ENCODE measurements at places on chromosomes 4 and X.

DNA sequence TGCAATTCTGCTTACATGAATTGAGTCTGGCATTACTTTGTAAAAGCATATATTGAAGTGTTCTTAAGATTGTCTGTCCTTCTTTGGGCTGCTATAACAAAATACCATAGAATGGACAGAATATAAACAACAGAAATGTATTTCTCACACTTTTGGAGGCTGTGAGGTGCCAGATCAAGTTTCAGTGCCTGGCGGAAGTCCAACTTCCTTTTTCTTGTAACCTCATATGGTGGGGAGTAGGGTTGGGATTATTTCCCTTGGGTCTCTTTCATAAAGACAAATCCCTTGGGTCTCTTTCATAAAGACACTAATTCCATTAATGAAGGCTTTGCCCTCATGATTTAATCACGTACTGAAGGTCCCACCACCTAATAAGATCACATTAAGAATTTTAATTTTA is 199.3 kb upstream of the GRID2 start:
- DNase-seq = no peak

- no peak for DNase-seq
Measured at GRCh38 chr4:177229331-177229730, 80.3 kb upstream of the NEIL3 start.

- no peak for DNase-seq
Measured at GRCh38 chr4:73426666-73427065, 9.4 kb upstream of the AFP start.

DNA sequence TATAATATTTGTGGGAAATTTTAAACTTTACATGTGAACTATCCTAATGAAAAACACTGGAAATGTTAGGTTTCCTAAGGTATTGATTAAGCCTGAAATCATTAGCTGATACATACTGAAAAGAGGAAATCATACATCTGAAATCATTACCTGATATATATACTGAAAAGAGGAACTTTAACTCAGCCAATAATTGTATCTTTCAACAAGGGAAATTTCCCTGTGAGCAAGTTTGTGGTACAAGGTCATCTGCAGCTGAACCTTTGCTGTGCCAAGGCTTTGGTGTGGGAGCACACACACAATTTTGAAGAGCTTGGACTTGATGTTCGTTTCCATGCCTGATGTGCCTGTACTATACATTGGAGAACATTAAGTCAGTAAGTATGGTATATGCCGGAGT is 131.9 kb upstream of the USP9X start:
- no peak for DNase-seq

DNA sequence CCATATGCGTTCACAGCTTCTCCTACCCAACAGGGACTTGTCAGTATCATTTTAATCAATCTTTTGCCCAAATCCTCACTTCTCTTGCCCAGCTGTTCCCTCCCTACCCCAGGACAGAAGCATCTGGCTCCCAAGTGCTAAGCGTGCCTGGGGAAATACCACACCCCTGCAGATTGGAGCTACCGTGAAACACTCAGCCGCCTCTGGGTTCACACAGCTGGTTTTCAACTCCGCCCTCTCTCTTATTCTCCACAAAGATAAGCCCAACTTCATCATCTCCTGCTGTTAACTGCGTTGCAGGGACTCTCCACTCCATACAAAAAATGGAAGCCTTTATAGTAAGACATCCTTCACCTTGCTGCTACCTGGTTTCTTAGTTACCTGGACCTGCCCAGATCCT is 147.3 kb upstream of the FTHL17 start:
- no peak for DNase-seq

GRCh38 chr4:81844717-81845116 is 373.0 kb upstream of the RASGEF1B start:
- DNase-seq = no peak

DNA sequence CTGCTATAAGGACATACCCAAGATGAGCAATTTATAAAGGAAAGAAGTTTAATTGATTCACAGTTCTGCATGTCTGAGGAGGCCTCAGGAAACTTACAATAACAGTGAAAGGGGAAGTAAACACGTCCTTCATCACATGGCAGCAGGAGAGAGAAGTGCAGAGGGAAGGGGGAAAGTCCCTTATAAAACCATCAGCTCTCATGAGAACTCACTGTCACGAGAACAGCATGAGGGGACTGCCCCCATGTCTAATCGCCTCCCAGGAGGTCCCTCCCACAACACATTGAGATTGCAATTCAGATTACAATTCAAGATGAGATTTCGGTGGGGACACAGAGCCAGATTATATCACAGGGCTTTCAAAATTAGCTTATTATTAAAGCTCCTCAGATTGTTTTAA is 209.5 kb upstream of the PPP3CA start:
- DNase-seq = no peak

GRCh38 chr4:186920992-186921391 is 197.3 kb upstream of the FAT1 start:
- no peak for DNase-seq

DNA sequence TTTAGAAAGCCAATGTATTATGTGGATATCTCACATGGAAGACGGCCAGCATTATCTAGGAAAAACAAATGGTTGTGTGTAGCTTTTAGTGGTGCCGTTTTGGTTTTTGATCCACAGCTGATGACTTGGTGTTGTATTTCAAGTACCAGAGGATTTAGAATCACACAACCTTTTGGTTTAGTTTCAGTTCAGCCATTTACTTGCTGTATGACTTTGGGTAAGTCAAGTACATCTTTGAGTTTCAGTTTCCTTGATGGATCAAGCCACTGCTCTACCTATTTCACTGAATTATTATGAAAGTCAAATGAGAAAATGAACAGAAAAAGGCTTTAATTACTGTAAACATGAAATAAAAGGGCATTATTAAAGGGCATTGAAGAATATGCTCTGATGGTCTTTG is 205.6 kb downstream of the ZIC3 start:
- DNase-seq = no peak
